ENCODE measurements at places on chromosomes 7 and 10.

DNA sequence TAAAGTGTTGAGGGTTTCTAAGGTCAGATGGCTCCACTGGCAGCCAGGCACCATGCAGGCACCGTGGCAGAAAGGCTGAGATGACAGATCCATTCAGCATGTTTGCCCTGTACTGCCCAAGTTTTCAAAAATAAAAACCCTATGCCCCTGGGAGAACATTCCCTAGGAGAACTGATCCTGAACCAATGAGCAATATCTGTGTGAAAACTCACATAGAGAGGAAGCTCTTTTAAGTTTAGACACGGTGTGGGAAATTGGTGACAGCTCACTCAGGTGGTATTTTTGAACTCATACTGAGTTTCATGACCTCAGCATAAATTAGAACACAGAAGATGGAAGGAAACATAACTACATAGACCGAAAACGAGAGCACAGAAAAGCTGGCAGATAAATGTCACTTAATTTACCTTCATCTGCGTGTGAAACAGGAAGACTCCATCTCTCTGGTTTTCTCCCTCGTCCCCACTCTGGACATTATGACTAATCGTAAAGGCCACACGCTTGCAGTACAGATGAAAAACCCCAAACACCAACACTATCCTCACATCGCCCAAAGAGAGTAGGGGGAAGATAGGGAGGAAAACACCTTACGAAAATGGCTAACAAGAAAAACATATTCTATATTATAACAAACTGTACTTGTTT lies 127.8 kb downstream of the ICA1 start:
- DNase-seq = no peak

DNA sequence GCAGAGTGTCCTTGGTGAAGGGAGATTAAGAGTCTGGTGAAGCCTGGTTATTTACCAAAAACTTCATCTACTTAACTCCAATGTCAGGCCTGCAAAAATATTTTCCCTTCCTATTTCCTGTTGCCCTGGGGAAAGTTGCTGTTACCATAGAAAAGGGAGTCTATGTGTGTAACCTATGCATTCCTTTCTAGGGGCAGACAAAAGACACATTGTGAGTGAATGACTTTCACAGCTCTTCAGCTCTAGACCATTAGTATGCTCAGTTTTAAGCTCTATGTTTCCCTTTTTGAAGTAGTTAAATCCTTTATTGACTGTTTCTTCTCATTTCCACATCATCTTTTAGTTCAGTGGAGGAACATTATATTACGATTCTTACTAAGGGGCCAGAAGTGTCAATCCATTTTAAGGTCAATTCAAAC lies 45.6 kb upstream of the SGCE start:
- DNase-seq = peak; percentile 78

DNA sequence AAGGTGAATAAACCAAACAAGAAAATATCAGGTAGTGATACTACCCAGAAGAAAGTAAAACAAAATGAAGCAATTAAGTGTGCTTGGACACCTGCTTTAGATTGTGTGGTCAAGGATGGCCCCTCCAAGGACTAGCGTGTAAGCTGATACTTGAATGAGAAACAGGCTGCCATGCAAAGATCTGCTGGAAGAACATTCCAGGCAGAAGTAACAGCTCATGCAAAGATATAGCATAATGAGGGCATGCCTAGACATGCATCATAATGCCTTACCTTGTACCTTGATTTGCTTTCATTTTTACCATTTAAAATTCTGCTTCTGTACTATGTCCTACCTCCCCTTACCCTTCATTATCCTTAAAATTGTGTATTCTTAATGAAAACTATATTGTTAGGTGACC lies 74.8 kb upstream of the HDAC9 start:
- DNase-seq = no peak

- DNase-seq = no peak
These were observed 123.8 kb downstream of the TEX36 start for GRCh38 chr10:125559210-125559609.

- DNase-seq = no peak
These were observed 312.4 kb downstream of the KCNMA1 start for GRCh38 chr10:77325233-77325537.

GRCh38 chr10:31062856-31063255 lies 31.2 kb upstream of the ZNF438 start:
- peak; percentile 96 for DNase-seq

- peak; percentile 36 for DNase-seq
These were observed 144.5 kb upstream of the PTN start for GRCh38 chr7:137488038-137488437.

DNA sequence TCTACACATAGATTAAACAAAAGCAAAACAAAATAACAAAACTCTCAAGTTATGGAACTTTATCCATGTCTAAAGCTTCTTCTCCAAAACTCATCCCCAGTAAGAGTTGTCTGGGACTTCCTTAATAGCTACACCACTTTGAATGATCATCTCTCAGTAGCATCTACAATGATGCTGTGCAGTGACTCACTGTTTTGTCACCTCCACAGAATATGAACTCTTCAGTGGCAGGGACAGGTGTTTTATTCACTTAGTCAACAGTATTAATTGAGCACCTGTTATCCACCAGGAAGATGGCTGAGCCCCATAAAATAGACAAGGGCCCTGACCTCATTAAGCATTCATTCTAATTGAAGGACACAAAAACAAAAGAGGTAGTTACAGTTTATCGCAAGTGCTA lies 350.7 kb downstream of the ELMO1 start:
- DNase-seq = no peak

GRCh38 chr7:65449505-65449852 lies 75.8 kb downstream of the ZNF92 start:
- DNase-seq = peak; percentile 7

- peak; percentile 65 for DNase-seq
These were observed 35.0 kb upstream of the ZNF32 start for GRCh38 chr10:43683451-43684291.

DNA sequence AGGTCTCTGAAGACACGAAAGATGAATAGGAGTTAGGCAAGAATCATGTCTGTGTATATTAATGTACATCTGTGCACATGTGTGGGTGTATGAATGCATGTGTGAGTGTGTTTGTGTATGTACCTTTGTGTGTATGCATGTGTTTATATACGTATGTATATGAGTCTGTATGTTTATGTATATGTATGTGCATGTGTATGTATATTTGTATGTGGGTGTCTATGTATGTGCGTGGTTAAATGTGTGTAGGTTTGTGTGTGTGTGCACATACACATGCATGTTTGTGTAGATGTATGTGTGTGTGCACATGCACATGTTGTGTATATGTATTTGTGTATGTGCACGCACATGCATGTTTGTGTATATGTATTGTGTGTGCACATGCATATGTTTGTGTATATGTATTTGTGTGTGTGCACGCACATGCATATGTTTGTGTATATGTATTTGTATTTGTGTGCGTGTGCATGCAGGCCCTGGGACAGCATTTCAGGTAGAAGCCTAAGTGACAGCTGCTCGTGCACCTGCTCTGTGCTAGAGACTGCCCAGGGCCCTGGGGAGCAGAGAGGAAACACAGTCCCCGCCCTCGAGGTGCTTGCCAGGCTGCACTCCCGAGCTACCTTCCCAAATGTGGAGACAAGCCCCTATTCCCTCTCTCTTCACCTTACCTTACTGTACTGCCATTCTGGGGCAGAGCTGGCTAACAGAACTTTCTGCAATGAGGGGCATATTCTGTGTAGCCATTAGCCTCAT lies 12.1 kb downstream of the PNLIPRP1 start:
- DNase-seq = no peak

GRCh38 chr7:30802812-30803211 lies 31.6 kb downstream of the MINDY4 start:
- DNase-seq = no peak

- DNase-seq = peak; percentile 67
These were observed 143.0 kb downstream of the CUBN start for GRCh38 chr10:16986406-16987205.

DNA sequence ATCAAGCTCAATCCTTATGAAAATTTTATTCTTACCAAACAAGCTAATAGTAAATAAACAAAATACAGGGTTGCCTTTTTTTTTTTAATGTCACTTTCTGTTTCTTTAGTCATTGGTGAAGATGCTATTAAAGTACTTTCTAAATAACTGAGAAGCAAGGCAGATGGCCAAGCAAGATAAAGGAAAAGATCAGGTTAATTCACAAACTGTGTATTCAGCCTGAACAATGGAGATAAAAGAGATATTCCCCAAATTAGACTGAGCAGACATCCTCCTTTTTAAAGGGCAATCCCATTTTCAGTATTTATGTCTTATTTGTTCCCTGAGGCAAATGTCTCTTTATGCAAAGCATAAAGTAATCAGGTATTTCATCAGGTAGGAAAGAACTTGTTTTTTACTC lies 23.1 kb upstream of the XRCC2 start:
- DNase-seq = no peak
